ENCODE measurements at places on chromosomes 5 and 9.
A peak's percentile ranks its signal among the peaks of the same experiment; 100 is the strongest.

GRCh38 chr5:142421228-142421617 is 96.4 kb upstream of the SPRY4 start:
- no peak for DNase-seq

DNA sequence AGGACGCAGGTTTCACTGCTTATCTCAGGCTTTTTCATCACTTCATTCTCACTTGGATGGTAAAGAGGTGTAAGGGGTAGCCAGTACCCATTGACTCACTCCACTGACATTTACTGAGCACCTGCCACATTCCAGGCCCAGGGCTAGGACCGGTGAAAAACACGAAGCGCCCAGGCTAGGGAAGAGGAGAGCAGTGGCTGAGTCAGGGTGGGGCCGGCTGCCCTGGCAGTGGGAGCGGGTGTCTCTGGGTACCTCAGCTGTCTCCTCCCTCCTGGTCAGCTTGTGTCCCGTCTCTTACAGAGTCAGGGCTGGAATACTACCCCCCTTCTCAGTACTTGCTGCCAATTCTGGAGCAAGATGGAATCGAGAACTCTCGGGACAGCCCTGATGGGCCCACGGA is 22.2 kb downstream of the LRSAM1 start:
- DNase-seq = no peak

DNA sequence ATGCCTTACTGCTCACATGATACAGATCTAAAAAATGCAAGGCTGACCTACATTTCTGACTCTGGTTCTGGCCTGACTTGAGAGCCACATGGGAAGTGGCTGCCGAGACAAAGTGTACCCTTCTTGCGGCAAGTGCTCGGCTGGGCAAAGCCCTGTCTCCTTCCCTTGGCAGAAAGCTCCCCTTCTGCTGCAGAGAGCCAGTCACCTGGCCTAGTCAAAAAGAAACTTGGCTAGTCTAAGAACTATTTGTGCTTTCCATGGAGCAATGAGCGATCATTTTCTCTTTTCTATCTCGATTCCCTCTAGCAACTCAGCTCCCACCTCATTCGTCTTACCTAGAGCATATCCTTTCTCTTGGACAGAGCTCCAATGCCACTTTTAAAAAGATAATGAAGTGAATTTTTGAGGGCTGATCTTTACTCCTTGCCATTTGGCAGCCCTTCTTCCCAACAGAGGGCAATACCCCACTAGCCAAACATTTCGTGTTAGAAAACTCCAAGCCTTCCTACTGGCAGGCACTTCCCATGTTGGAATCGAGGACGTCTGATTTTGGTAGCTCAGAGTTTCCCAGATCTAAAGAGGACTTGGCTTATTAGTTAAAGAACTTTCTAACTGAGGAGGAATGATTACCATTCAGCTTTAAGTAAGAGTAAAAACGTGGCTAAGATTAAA is 108.1 kb upstream of the PRRC1 start:
- no peak for DNase-seq

- no peak for DNase-seq
Observed at GRCh38 chr9:109303900-109304299, 17.0 kb downstream of the EPB41L4B start.

DNA sequence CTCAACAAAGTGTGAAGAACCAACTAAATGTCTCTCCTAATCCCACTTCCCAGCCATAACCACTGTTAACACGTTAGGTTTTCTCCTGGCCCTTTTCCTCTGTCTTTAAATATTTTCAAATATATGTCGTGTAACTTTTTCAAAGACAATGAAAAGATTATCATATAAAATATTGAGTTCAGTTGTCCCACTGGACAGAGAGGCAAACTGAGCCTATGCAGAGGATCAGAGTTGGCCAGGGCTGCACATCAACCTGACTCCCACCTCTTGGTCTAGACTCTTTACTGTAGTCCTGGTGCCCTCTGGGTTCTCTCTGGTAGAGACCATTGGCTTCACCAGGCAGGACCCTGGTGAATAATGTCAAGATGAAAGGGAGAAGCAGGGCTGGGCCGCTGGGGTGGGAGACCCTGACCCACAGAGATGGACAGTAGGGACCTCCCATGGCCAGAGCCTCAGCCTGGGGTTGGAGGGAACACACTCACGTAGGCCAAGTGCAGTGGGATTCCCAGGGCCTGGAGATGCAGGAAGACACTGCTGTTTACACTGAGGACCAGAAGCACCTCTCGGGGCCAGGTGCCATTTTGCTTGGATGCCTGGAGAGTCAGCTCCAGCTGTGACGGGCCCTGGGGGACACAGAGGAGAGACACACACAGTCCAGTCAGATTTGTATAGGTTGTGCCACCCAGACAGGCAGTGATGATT is 25.1 kb downstream of the ENG start:
- DNase-seq = no peak

DNA sequence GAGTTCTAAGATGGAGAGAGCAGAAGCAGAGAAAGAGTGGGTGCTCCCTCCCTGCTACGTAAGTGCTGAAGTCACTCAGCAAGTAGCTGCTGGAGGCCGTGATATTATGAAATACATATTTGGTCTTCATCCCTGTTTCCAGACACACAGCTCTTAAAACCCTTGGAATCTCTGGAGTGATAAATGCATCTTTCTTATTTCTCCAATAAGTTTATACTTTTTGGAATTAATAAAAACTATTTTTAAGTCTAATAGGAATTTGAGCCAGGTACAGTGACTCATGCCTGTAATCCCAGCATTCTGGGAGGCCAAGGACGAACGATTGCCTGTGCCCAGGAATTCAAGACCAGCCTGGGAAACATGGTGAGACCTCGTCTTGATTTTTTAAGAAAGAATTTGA is 60.6 kb downstream of the AUH start:
- peak; percentile 31 for DNase-seq

- DNase-seq = no peak
Observed at GRCh38 chr5:154577416-154577815, 99.4 kb upstream of the HAND1 start.

- DNase-seq = no peak
Observed at GRCh38 chr5:153130296-153130695, 360.2 kb upstream of the GRIA1 start.

DNA sequence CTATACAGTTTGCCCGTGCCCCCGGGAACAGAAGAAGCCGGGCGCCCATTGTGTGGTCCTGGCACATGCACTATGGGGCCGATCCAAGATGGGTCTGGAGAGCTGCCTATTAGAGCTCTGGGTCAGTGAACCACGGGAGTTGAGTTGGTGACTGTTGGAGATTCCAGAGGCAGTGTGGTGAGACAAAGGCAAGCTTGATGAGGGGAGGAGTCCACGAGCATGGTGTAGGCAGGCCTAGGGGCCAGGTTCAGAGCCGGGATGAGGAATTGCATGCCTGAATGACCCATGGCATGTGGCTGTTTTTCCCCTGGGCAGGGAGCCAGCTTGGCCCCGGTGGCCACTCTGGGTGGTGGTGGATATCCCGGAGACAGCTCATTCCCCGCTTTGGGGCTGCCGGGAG is 84.4 kb upstream of the STC2 start:
- no peak for DNase-seq
